Activated CD4-positive, alpha-beta T cell treated with anti-CD3 and anti-CD28 coated beads for 4 hours (primary cell): ENCODE measurements at places on chromosomes 6 and 20.

DNA sequence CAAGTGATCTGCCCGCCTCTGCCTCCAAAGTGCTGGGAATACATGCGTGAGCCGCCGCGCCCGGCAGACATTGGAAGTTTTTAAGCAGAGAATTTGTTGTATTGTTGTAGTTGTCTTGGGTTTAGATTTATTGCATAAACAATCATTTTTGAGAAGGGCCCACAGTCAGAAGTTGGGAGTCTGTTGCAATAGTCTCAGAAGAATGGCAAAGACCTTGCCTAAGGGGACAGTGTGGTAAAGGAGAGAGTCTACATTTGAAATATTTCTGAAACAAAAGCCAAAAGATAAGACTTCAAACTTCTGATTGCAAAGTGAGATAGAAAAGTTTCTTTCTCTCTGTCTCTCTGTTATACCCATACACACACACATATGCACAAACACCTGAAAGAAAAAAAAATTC is 22.5 kb downstream of the HFE start:
- DNase-seq, result no peak

- DNase-seq, result no peak
Observed at GRCh38 chr20:31663838-31664695, 26.4 kb downstream of the COX4I2 start.

- DNase-seq, result no peak
Observed at GRCh38 chr20:4697189-4697830, 24.4 kb upstream of the PRND start.

GRCh38 chr6:166743406-166744222 is 116.6 kb upstream of the RPS6KA2 start:
- DNase-seq, result no peak

- no peak for DNase-seq
Observed at GRCh38 chr20:50993876-50994275, 29.0 kb downstream of the KCNG1 start.

DNA sequence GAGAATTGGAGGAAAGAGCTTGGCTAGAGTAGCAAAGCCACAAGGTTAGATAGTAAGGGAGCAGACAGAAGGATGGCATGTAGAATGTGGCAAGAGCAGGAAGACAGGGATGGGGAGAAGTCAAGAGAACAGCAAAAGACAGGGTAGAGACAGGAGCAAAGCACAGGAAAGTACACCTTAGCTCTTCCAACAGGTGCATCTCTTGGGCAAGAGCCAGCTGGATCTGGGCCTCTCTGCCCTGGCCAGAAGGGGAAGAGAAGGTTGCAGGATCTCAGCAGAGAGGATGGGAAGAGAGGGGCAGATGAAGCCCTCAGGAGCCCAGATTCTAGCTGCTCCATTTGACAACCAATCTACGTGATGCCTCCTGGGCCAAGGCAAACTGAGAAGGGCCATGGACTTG is 16.7 kb downstream of the SCUBE3 start:
- DNase-seq, result no peak

GRCh38 chr6:78436335-78436734 is 431.0 kb upstream of the IRAK1BP1 start:
- DNase-seq, result no peak

DNA sequence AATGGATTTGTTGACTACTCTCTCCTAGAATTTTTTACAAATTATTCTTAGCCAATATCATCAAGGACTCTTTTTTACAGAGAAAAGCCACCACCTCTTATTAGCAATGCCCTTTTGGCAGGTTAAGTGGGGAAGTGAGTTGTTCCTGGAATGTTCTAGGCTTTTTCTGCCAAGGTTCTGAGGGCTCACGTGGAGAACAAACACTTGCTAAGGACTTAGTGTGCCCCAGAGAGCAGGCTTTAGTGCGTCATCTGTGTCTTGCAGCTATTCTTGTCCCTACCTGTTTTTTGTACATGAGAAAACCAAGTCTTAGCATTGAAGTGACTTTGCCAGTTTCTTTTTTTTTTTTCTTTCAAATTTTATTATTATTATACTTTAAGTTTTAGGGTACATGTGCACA is 33.5 kb downstream of the CFAP61 start:
- DNase-seq, result no peak

GRCh38 chr6:123529843-123530242 is 106.9 kb downstream of the TRDN start:
- DNase-seq, result no peak
